Stimulated activated CD4-positive, alpha-beta T cell treated with anti-CD3 and anti-CD28 coated beads, Interleukin-1b, Interleukin-23, amount 100 ng/mL, for 1 hour (primary cell): ENCODE measurements at places on chromosomes 5 and 9.

- no peak for DNase-seq
Measured at GRCh38 chr5:72066705-72067107, 40.6 kb upstream of the MAP1B start.

GRCh38 chr9:121636341-121636865 lies 15.0 kb upstream of the DAB2IP start:
- DNase-seq: no peak

- DNase-seq: no peak
Measured at GRCh38 chr5:127441799-127442484, 75.5 kb upstream of the PRRC1 start.

- no peak for DNase-seq
Measured at GRCh38 chr5:18072600-18072999, 438.3 kb downstream of the TAF11L14 start.

DNA sequence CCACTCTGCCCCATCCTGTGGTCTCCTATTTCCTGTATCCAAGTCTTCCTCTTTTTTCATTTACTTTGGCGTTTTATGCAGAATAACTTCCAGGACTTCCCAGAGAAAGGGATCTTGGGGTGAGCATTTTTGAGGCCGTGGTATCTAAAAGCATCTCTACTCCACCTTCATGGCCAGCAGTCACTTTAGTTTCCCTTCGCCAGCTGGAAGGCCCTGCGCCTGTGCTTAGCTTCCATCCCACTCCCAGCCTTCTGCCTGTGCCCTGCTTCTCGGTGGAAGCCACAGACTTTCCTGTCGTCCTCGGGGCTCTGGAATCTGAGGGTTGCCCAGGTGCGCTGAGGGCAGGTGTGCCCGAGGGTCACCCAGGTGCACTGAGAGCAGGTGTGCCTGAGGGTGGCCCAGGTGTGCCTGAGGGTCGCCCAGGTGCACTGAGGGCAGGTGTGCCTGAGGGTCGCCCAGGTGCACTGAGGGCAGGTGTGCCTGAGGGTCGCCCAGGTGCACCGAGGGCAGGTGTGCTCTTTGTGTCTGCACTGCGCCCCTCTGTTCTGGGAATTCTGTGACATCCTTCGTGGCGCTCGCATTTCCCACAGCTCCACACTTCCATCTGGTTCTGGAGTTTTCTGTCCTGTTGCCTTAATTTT lies 32.4 kb upstream of the LRRC14B start:
- DNase-seq: no peak

GRCh38 chr5:107951309-107951708 lies 280.6 kb upstream of the EFNA5 start:
- DNase-seq: no peak

GRCh38 chr9:4994166-4994890 lies 9.3 kb downstream of the JAK2 start:
- no peak for DNase-seq

- no peak for DNase-seq
Measured at GRCh38 chr5:344668-345067, 23.2 kb downstream of the AHRR start.

DNA sequence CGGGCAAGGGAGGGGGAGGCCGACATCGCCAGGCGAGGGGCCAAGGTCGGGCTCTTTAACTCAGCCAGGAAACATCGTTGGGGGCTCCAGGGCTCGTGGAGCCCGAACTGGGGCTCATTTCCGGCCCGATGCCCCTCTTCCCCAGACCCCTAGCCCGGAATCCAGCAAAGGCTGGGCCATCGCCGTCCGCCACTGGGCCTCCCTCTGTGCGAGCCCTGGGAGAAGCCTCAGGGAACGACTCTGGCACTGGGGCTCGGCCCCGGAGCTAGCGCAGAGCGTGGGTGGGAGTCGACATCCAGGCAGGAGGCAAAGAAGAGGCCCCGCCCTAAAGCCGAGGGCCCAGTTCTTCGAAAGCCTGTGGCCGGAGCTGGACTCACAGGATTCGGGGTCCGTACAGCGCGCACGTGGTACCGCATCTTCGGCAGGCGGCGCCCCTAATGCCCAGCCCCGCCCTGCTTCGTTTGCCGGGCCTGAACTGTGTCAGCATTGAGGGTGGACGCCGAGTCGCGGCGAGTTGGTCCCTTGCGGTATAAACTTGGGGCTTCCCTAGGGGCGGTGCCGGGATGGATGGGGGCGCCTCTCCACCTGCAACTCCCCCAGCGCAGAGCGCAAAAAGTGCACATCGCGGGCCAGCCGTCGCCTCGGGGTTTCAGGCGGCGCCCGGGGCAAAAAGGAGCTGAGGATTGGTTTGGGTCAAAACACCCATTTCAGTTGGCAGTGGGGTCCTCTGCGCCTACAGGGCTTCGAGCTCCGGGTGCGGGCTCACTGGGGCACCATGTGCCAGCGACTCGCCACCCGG lies 3.6 kb upstream of the PAX5 start:
- no peak for DNase-seq

DNA sequence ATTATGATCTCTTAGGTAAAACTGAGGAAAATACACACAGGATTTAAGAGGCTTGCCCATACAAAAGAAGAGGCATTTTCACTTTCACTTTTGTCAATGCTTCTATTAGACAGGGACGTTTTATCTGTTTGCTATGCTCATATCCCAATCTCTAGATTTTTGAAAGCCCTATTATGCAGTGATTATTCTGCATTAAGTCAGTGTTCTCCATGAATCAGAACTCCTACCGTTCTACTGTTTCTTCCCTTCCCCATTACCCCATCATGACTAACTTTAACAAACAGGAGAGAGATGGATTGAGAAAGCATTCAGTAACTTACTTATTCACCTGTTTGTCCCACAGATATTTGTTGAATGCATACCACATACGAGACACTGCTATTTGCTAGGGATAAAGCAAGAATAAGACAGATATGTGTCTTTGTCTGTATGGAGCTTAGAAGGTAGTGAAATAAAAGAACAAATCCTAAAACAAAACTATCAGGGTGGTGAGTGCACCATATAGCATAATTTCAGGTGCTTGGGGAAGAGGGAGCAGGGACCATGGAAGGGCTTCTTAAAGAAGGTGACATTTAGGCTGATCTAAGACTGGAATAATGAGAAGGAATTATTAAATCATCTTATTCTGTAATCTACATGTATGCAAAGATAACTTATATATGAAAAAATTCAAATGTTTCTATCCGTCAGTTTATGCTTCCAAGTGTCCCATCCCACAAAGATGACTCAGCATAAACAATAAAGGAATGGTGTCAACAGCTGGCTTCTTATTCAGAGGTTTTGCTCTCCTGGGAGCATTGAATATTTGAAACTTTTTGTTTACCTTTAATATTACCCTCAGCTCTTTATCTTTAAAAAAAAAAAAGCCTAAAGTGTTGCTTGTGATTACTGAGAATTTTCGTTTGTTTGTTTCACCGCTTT lies 328.1 kb downstream of the HINT1 start:
- DNase-seq: no peak

DNA sequence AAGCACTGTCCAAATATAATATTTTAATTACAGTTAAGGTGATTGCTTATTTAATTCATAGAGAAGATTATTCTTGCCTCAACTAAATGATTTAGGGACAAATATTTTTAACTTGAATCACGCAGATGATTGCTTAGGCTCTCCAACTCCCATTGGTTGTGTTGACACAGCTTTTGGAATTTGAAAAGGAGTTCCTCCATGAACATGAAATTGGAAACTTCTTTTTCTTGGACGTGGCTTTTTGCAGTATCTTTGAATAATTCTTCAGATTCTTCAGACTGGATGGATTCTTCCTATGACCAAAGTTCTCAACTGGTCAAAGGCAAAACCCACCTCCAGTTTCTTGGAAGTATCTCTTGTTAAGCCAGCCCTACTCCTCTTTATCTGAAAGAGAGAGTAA lies 456.4 kb upstream of the KLF4 start:
- DNase-seq: no peak

DNA sequence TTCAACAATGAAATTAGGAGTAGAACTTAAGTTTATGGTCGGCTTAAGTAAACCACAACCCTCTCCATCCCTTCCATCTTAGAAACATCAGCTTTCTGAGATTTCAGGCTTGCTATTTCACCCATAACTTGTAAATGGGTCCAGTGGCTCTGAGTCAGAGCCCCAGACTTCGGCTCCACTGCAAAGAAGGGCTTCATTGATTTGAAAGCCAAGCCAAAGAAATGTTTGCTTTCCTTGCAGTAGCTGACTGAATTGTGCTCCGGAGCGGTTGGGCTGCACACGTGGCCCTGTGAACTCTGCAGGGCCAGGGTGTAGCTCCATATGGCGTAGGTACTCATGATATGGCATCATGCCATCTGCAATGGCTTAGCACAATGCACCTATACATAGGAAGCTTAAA lies 57.0 kb downstream of the NREP start:
- no peak for DNase-seq

DNA sequence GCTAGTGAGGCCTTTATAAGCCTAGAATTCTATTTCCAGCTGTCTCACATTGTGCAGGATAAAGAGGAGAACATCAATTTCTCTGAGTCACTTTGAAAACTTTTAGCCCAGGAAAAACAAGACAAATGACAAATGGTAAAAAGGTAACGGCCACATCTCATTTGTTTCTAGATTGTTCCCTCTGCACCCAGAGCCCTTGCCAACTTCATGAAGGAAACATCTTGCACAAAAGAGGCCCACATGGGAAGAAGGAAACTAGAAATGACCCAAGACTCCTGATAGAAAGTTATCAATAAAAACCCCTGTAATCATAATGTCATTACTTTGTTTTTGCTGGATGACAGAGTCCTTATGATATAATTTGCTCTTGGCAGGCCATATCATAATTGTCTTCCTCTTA lies 5.3 kb downstream of the DPYSL3 start:
- DNase-seq: no peak

DNA sequence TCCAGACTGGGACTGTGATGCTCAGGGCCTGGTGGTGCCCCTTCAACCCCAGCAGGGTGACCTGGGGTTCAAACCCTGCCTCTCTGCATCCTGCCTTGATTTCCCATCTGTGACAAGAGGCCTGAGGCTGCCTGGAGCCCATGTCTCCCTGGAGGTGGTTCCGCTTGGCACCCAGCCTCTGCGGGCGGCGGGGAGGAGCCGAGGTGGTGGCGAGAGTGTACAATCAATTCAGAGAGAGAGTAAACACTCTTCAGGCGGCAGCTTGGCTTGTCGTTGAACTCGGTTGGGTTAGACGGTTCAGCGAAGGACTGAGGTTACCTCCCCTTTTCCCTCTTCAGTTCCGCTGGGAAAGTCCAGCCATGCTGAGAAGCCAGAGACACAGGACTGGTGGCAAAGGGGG lies 39.3 kb downstream of the NTNG2 start:
- DNase-seq: no peak

- no peak for DNase-seq
Measured at GRCh38 chr5:38883842-38884241, 38.0 kb downstream of the OSMR start.

- no peak for DNase-seq
Measured at GRCh38 chr9:124285903-124286291, 28.1 kb downstream of the NEK6 start.

DNA sequence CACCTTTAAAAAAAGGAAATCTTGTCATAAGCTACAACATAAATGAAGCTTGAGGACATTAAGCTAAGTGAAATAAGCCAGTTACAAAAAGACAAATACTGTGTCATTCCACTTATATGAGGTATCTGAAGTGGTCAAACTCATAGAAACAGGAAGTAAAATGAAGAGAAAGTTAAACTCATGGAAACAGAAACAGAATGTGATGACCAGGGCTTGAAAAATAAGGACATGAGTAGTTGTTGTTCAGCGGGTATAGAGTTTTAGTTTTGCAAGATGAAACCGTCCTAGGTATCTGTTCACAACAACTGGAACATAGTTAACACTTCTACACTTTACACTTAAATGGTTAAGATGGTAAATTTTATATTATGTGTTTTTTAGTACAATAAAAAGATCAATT lies 47.8 kb upstream of the SLC1A3 start:
- DNase-seq: no peak

DNA sequence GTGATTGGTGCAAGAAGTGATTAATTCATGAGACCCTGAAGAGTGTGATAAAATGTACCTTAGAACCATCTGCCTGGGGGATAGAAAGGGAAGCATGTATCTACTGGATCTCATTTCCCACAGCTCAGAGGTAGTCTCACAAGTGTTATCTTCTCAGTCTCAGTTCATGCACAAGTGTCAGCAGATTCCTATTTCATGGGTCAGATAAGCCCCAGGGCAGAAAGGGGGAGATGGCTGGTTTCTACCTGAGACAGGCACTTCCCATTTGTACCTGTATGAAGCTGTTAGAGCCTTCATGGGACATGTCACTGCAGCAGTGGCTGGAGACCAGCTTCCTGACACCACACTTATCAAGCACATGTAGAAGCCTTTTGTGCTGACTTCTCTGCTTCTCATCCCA lies 45.6 kb upstream of the SMIM15 start:
- DNase-seq: no peak

DNA sequence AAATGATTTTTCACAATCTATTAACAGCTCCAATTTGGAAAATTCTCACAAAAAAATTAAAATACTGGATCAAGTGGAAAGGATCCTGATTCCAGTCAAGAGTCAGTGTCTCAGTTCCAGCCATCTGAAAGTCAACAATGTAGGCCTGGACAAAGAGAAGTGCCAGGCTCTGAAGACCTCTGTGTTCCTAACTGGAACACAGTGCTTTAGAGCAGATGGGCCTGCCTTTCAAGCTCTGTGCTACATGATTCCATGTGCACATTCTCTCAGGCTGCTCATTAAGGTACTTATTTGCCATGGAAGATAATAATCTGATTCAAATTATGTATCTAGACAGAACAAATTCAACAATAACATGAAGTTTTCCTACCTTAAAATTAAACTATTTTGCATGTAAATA lies 30.2 kb upstream of the ALDH1A1 start:
- no peak for DNase-seq

GRCh38 chr5:92390657-92391056 lies 1007.5 kb upstream of the ARRDC3 start:
- no peak for DNase-seq

DNA sequence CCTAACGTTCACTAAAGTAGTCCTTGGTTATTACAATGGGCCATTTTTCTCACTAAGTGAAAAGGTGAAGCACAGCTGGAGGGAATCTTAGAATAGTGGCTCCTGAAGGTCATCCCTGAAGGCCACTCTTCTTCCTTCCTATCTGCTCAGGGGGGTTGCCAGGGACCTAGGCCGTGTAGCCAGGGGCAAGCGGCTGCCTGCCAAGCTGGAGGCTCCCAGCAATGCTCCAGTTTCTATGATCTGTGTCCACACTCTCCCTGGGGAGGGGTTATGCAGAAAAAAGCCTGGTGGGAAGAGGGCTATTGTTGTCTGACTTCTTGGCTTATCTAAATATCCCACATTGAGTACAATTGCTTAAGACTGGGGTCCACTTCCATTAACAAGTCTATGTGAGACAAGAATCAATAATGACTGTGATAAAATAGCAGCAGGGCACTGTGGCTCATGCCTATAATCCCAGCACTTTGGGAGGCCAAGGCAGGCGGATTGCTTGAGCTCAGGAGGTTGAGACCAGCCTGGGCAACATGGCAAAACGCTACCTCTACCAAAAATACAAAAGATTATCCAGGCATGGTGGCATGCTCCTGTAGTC lies 3.8 kb downstream of the NMRK1 start:
- DNase-seq: no peak
